ENCODE measurements at places on chromosomes 16 and 17.

DNA sequence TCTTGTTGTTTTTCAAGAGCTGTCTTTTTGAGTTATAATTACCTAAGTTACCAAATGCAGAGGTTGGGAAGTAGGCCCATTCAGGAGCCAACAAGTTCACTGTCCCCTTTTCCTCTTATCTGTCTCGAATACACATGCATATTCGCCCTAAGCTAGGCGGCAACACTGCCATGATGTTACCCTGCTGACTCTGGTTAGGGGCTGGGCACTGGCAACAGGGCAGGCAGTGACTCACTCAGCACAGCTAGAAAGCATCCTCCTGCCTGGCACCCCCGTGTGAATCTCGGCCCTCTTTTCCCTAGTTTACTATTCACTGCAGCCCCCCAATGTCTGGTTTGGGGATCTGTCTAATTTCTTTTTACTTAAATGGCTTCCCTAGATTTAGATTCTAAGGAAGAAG, 13.8 kb downstream of the DBF4B start:
- no peak for DNase-seq

GRCh38 chr17:27497696-27498095, 41.4 kb downstream of the KSR1 start:
- no peak for DNase-seq

- DNase-seq = no peak
Measured at GRCh38 chr16:48632137-48632774, 22.3 kb upstream of the N4BP1 start.

DNA sequence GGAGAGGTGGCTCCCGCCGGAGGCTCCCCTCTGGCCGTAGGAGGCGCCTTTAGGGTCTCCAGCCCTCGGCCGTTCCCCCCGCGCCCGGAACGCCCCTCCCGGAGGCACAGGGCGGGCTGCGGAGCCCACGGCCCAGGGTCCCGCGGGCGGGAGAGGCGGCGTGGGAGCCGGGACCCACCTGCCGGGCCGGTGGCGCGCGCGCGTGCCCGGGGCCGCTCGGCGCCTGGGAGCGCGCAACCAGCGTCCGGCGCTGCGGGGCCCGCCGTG, at the start of gene MIF4GD:
Gene MIF4GD (minus strand): TSS at position 266 of the 267 bp plus-strand sequence. CDS start 1,036 bp downstream, outside the sequence.
- no peak for DNase-seq

DNA sequence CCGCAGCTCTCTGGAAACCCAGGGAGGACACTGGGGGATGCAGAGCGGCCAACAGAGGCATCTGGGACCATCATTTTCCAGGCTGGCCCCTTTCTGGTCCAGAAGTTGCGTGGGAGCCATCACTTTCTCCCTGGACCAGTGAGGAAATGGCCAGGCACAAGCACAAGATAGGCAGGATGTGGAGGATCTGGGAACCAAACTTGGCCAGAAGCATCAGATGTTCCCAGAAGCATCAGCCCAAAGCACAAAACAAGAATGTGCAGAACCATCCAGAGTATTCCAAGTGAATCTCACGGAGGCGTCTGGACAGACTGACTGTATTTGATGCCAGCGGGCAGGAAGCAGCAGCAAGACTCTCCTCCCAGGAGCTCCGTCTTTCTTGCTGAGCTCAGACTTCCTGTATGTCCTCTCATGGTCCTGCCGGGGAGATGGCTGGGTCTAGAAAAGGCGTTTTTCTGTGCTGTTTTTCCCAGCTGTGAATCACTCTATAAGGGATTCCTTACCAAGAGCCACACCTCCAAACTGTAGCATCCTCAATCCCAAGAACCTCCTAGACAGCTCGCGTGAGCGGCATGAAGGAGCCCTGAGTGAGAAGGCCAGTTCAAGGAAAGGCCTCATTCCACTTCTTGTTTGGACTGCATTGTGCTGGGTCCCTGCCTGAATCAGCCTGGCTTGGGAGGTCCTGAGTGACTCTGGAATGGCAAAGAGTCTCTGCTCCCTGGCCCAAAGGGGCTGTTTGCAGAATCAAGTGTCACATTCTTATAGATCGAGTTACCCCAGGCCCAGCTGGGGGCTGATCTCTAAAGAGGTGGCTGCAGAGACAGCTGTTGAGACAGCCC, 49.5 kb upstream of the MTSS2 start:
- DNase-seq = no peak

GRCh38 chr17:28046034-28046825, 3.8 kb downstream of the NLK start:
- no peak for DNase-seq

DNA sequence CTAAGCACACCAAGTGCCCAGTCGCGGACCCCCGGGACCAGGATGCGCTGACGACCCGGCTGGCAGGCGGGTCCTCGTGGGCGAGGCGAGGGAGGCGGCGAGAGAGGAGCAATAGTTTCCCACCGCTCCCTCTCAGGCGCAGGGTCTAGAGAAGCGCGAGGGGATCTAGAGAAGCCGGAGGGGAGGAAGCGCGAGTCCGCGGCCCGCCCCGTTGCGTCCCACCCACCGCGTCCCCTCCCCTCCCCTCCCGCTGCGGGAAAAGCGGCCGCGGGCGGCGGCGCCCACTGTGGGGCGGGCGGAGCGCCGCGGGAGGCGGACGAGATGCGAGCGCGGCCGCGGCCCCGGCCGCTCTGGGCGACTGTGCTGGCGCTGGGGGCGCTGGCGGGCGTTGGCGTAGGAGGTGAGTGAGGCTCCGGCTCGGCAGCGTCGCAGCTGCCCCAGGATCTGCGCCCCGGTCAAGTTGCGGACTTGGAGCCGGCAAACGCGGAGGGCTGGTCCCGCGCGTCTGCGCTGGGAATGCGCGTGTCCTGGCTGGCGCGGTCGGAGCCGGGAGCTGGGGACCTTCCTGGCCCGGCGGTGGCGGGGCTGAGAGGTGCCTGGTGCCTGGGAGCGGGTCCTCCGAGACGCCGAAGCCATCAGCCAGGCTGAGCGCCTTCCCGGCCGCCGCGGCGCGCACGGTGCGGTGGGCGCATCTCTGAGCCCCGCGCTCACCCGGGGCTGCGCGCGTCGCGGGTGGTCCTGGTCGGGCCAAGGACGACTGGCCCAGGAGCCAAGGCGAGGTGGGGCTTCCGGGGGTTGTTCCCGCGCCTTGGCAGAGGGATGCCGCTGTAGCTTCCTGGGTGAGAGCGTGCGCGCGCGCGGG, at the start of gene ITGB3:
Gene ITGB3 (plus strand): TSS at position 287 of the 862 bp plus-strand sequence. CDS start 35 bp downstream, at position 322.
- DNase-seq = peak; percentile 58

GRCh38 chr17:45783593-45784292, 377 bp upstream of the CRHR1 start:
- DNase-seq = no peak

- no peak for DNase-seq
Measured at GRCh38 chr17:19753051-19753509, 5.0 kb upstream of the ALDH3A1 start.

DNA sequence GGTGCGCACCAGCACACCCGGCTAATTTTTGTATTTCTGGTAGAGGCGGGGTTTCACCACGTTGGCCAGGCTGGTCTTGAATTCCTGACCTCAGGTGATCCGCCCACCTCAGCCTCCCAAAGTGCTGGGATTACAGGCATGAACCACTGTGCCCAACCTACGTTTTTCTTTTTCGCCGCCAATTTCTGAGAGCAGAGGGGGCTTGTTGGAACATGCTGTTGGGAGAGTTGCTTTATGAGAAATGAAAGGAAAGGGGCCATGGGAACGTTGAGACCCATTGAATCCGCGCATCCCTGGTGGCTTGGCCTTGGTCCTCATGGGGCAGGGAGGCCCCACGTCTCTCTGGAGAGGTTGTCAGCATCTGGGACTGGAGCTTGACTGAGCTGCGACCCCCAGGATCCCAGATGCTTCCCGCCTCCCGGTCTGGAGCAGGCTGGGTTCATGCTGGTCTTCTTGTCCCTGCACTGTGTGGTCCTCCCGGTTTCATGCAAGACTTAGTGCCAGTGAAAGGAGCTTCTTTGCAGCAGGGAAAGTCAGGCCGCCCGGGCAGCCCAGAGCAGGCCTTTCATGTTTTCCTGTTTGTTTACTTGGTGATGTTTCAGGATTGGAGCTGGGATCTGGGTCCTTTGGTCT, 22.8 kb downstream of the CRISPLD2 start:
- DNase-seq = no peak

DNA sequence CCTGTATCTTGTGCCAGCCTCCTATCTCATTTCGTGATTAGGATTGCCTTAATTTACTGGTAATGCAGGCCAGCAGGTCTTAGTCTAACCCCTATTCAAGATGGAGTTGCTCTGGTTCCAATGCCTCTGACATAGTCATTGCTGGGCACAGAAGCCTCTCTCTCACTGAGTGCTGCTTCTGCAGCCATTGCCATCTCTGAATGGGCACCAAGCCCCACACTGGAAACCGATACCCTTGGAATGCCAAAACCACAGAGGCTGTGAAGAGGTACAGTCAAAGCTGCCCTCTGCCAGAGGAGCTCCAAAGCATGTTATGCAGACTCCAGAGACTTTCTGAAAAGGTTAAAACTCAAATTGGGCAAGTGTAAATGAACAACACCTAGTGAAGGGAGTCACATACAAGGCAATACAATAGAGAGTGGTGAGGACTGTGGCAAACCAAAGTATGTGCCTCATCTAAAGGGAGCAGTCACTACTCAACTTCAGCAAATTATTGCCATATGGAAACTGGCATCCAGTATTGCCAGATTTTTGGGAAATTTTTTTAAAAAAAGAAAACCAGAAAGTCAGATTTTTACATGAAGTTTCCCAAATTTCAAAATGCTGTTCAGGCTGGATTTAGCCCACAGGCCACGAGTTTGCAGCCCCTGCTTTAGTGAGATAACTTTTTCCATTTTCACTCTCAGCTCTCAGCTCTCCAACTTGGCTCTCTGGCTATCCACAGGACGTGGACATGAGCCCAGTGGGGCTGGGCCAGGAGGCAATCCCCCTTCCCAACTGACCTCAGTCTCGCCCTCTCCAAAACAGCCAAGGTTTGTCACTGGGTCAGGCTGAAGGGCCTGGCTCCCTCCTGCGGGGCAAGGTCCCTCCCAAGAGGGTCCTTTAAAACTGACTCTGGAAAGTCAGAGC, 2.1 kb upstream of the MMP2 start:
- no peak for DNase-seq

- no peak for DNase-seq
Measured at GRCh38 chr17:8695916-8696415, 48.7 kb downstream of the CCDC42 start.

GRCh38 chr17:74290340-74290739, 16.3 kb downstream of the DNAI2 start:
- no peak for DNase-seq

- no peak for DNase-seq
Measured at GRCh38 chr16:29761882-29762281, 16.1 kb upstream of the C16orf54 start.

DNA sequence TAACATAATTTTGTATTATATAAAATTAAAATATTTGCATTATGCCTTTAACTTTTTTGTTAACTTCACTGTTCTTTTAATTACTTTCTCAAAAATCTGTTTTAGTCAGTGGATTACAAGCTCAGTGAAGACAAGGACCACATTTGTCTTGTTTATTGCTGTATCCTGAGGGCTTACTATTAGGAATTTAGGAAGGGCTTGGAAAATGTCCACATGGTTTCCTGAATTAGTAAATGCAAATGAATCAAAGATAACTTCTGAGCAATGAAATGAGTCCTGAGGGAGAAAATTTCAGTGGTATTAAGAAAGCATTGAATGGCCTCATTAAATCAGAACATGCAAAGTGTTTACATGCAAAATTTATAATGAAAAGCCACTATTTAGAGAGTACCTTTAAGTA, 1293.2 kb upstream of the GOT2 start:
- no peak for DNase-seq

DNA sequence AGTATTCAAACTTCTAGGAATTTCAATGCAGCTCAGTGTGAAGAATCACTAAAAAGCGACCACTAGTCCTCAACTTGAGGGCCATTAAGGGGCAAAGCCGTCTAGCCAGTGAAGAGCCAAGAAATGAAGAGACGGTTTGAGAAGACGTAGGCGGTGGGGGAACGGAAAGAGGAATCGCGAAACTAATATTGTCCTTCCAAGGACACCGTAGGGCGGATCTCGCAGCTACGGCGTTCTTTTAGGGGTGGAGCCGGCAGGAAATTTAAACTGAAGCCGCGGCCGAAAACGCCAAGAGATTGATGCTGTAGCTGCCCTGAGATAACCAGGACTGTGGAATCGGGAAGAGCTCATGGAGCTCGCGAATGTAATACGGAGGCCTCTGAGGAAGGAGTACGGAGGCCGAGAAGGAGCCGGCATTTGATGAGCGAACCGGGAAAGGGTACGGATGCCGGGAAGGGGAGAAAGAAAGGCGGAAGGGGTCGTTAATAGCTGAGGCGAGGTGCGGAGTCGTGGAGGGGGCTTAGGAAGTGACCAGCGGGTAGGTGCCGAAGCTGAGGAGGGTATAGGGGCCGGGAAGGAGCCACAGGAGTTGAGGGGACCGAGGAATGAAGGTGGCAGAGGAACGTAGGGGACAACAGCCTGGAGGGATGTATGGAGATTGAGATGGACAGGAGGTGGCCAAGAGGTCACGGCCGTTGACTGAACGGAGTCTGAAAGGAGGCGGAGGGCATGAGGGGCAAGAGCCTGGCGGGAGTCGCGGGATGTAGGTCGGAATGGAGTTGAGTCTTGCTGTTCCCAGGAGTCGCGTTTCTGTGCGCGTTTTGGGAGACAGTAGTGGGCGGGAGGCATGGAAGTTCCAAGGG, at the start of gene DBF4B:
Gene DBF4B (plus strand): TSS at position 265 of the 863 bp plus-strand sequence. CDS start 156 bp downstream, at position 421.
- peak; percentile 78 for DNase-seq

- DNase-seq = no peak
Measured at GRCh38 chr17:61002316-61002736, 324.7 kb downstream of the BCAS3 start.

DNA sequence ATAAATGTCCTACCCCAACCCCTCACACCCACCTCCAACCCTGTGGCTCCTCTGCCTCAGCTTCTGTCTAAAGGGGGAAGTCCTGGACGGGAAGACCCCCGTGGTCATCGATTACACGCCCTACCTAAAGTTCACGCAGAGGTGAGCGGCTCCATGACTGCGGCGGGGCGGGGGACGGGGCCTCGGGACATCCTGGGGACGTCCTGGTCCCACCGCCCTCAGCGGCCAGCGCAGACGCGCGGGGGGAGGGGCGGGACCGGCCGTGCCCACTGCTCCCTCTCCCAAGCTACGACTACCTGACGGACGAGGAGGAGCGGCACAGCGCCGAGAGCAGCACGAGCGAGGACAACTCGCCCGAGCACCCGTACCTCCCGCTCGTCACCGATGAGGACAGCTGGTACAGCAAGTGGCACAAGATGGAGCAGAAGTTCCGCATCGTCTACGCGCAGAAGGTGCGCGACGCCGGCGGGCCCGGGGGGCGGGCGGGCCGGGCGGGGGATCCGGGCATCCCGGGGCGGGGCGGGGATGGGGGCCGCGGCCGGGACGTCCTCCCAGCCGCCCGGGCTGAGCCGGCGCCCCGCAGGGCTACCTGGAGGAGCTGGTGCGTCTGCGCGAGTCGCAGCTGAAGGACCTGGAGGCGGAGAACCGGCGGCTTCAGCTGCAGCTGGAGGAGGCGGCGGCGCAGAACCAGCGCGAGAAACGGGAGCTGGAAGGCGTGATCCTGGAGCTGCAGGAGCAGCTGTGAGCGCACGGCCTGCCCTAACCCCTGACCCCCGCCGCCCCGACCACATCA, 6.7 kb downstream of the RUNDC3A start:
- DNase-seq = no peak

- no peak for DNase-seq
Measured at GRCh38 chr16:12586701-12587100, 217.0 kb downstream of the CPPED1 start.

GRCh38 chr16:48164907-48165715, 9.3 kb upstream of the ABCC12 start:
- DNase-seq = peak; percentile 40
